WTC11 (cell line): ENCODE measurements at places on chromosomes 2 and 18. TPM values are rescaled to one million over a fixed set of nuclear protein-coding genes. Genes with fewer than 3 reads are reported as not detected.
A peak's percentile ranks its signal among the peaks of the same experiment; 100 is the strongest.

RUFY4 gene
- total RNA-seq = 0.31 to 0.64 TPM (median 0.57 TPM) in 3 replicates

TRIM43 gene
- total RNA-seq = 0.11 TPM in 1 of 3 replicates, not detected in the others

RAB17 gene
- total RNA-seq = 134 to 140 TPM (median 137 TPM) in 3 replicates

OTOF gene
- 0.05 to 0.26 TPM (median 0.07 TPM) in 3 replicates for total RNA-seq

C2orf78 gene
- total RNA-seq = 0.21 to 0.39 TPM (median 0.37 TPM) in 3 replicates

LYG1 gene
- total RNA-seq = 0.35 to 0.76 TPM (median 0.55 TPM) in 3 replicates

CDCA7 gene
- total RNA-seq = 64.2 to 79.7 TPM (median 66.6 TPM) in 3 replicates

CHRNG gene
- total RNA-seq = 0.20 TPM in 1 of 3 replicates, not detected in the others

ABCA12 gene
- 0.04 TPM in 1 of 3 replicates, not detected in the others for total RNA-seq

ANKRD53 gene
- 0.39 to 0.81 TPM (median 0.80 TPM) in 3 replicates for total RNA-seq

SGO2 gene
- total RNA-seq = 29.9 to 34.1 TPM (median 30.5 TPM) in 3 replicates

GRCh38 chr2:123659120-123659519 lies 366.0 kb upstream of the CNTNAP5 start:
- DNase-seq = no peak

DNA sequence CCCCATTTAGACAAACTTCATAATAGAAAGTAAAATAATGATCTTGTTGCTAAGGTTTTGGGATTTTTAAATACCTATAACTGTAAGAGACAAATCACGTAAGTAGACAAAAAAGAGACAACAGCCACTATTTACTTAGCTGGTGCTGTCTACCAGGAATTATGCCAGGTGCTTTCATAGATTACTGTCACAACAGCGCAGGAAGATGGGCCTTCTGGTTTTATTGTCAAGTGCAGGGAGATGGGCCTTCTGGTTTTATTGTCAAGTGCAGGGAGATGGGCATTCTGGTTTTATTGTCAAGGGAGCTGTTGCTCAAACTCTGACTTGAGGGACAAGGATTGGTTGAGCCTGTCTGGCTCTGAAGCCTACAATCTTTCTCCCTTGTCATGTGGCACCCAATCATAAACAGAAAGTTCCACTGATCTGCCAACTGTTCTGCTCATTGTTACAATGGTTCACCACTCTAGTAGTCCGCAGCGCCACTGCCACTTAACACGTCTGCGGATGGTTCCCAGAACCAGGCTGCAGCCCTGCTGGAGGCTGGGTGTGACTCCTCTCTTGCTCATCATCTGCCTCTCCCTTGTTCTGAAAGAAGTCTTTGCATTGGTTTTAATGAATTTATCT lies 95.0 kb downstream of the RNF144A start:
- DNase-seq = no peak

GRCh38 chr2:1681323-1682180 lies 62.8 kb downstream of the PXDN start:
- no peak for DNase-seq

GRCh38 chr2:166901336-166901735 lies 13.1 kb downstream of the XIRP2 start:
- no peak for DNase-seq

DNA sequence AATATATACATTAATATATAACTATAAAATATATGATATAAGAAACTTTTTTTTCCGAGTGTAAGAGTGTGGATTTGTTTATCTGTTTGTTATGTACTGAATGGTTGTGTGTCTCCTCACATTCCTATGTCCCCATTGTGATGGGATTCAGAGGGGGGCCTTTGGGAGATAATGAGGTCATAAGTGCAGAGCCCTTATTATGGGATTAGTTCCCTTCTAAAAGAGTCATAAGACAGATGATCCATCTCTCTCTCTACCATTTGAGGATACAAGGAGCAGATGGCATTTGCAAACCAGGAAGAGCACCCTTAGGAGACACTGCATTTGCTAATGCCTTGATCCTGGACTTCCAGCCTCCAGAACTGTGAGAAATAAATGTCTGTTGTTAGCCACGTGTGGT lies 30.3 kb upstream of the SAP130 start:
- DNase-seq = no peak

DNA sequence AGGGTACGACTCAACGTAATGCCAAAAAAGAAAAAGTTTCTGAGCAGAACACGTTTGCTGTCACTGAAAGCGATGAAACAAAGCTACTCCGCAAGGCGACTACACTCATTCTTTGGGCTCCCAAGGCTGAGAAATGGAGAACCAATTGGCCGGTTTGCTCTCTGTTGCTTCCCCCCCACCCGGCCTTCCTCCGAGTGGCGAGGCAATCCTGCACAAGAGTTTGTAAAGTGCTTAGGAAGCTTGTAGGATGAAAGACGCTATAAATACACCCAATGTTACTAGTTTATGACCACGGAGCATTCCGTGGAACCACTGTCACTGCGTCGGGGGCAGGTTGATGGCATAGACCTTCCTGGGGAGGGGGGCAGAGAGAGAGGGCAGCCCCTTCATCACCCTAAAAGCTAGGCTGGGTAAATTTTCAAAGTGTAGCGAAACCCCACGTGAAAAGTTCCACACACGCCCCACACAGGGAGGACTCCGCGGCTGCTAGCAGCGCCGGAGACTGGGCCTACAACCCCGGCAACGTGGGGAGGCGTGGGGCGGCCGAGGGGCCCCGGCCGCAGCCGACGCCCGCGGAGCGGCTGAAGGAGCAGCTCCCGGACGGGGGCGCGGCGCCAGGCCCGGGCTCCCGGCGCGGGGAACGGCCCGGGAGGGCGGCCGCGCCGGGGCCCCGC lies 915 bp downstream of the CUL3 start:
- DNase-seq = peak; percentile 21

DNA sequence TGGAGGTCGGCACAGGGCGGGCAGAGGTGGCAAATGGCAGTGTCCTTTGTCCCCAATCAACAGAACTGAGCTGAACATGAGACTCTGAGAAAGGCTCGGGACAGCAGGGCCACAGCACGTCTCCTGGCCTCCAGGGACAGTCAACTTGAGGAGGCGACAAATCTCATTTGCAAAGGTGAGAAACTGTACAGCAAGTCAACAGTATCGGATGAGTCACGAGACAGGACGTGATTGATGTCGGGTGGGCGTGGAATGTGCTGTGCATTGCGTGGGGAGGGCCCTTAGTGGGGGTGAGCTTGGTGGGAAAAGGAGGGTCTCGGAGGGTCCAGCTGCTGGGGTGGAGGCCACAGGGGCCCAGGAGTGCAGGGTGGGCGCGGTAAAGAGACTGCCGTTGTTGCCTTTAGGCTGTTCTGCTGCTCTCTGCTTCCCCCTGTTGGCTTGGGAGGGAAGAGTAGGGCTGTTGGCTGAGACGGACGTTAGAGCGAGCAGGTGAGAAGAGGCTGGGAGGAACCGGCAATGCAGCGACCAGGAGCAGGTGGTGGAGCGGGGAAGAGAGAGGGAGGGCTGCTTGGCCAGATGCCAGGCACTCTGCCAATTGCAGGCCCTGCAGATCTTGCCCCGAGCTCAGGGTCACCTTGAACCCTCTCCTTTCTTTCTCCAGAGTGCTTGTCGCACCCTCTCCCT lies 164.3 kb downstream of the BCL2 start:
- DNase-seq = peak; percentile 92

- no peak for DNase-seq
These were observed 422.7 kb upstream of the CDH20 start for GRCh38 chr18:60910534-60910933.

GRCh38 chr2:133641497-133641896 lies 73.2 kb upstream of the NCKAP5 start:
- peak; percentile 14 for DNase-seq

DNA sequence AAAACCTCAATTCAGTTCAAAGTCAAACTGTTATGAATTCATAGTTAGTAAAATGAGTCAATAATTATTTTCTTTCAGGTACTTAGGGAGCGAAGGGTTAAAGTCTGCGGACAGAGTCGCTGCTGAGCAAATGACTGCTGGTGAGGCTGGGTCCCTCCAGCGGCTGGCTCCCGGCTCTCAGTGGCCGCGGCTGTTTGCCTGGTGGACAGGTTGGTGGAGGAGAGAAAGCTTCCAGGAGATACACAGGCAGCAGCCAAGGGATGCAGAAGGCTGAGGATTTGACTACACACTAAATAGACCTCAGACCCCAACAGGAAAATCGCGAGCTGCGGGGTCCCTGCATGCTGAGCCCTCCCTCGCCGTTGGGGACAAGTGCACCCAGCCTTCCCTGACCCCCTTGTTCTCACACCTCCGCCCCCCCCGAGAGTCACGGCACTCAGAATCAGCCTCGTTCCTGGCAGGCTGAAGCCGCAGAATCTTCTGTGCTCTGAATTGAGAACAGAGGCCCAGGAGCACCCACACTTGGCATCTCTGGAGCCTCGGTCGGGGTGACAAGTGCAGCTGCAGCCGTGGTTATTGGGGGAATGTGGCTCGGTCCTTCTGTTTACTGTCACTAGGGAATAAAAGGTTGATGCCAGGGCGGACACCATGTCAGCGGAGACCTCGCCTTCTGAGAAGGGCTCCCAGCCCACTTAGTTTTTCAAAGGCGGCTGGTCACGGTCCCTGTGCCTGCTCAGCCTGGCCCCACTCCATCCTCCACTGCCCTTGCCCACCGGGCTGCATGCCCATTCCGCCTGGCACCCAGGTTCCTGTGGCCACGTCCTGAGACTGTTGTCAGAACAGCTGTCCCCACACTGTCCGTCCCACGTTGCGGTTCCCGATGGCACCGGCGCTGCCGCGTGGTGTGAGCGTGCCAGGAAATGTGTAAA lies 74.0 kb downstream of the SLC66A2 start:
- no peak for DNase-seq

DNA sequence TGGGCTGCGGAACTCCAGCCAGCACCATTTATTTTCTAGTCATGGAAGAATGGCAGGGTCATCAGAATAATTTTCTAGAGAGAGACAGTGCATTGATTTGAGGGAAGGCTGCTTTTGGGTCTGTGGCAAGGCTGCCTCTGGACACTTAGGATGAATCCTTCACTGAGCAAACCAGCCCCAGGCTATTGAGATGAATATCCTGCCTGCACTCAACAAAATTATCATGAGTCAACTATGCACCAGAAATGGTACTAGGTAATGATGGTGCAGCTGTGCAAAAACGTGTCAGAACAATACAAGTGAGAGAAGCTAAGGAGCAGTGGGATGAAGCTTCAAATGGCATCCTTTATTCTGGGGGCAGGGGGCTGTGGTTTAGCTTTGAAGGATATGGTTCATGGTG lies 115.8 kb downstream of the SPHKAP start:
- DNase-seq = no peak

GRCh38 chr18:2963048-2963447 lies 49.9 kb downstream of the LPIN2 start:
- no peak for DNase-seq

- DNase-seq = no peak
These were observed 194.8 kb downstream of the HDAC4 start for GRCh38 chr2:239206042-239206441.

DNA sequence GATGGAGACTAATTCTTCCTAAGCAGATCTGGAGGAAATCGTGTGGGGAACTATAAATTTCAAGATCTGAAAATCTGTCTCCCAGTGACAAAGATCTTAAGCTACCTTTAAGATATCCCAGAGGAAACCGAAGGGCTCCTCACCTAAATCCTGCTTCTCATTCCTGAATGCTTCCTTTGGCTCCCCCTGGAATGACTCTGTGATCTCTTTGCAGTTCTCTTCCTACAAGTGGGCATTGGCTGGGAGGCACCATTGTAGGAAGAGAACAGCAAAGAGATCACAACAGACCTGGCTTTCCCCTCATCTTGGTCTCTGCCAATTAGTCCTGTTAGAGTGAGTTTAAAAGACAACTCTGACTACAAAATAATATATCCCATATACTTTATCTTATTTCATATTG lies 70.0 kb upstream of the KCNH7 start:
- DNase-seq = peak; percentile 12

- DNase-seq = peak; percentile 5
These were observed 57.7 kb upstream of the HPCAL1 start for GRCh38 chr2:10245021-10245420.

DNA sequence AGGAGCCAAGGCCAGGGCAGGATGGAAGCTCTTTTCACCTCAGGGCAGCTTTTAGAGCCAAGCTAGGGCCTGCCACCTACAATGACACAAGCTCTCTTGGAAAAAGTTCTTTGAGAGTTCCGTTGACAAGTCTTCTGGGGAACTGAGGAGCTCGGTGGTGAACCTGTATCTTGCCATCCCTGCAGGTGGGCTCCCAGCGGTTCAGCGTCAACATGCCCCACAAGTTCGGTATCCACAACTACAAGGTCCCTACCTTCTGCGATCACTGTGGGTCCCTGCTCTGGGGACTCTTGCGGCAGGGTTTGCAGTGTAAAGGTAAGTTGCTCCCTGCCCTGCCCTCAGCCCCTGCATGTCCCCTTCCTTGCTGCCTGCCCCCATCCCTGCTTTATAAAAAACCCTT lies 312.8 kb upstream of the EPAS1 start:
- DNase-seq = no peak
